ENCODE measurements at places on chromosomes 2 and 18. TPM values are rescaled to one million over a fixed set of nuclear protein-coding genes. Genes with fewer than 3 reads are reported as not detected.
A peak's percentile ranks its signal among the peaks of the same experiment; 100 is the strongest.

DNA sequence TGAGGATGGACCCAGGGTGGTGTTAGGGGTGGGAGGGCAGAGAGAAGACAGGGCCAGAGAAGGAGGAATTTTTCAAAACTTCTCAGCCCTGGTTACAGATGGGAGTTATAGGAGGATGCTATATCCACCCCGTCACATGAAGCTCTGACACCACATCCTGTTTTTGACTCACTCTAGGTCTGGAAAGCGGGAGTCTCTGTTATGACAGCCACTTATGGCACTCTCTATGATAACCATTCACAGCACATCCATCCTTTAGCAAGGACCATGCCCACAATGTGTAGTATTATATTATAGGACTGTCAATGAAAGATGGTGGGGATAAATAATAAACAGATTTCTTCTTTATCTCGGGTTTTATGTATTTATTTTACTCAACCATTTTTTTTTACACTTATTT, 461.2 kb downstream of the CDH2 start:
- no peak overlapping the region for H3K4me3 ChIP-seq
- no peaks in the 10 kb centered on the region for H3K4me1 ChIP-seq
- no peaks in the 10 kb centered on the region for H3K27me3 ChIP-seq
- H3K27ac ChIP-seq, result no peak overlapping the region
- no peak for DNase-seq

PLA2R1 gene
- not detected for total RNA-seq

GRCh38 chr18:57737400-57738060, 65.6 kb downstream of the ATP8B1 start:
- no peak for DNase-seq
- no peaks in the 10 kb centered on the region for H3K36me3 ChIP-seq
- no peak overlapping the region for H3K4me3 ChIP-seq
- H3K4me1 ChIP-seq, result no peaks in the 10 kb centered on the region
- no peak overlapping the region for H3K27ac ChIP-seq

NT5C1B gene
- not detected for total RNA-seq

GRCh38 chr2:181324912-181325311, 132.3 kb upstream of the ITGA4 start:
- no peaks in the 10 kb centered on the region for H3K27me3 ChIP-seq
- H3K4me1 ChIP-seq, result no peaks in the 10 kb centered on the region
- no peak overlapping the region for H3K4me3 ChIP-seq
- H3K36me3 ChIP-seq, result no peaks in the 10 kb centered on the region

GRCh38 chr2:172917716-172918115, 157.9 kb upstream of the MAP3K20 start:
- DNase-seq, result no peak
- H3K36me3 ChIP-seq, result no peaks in the 10 kb centered on the region
- H3K4me3 ChIP-seq, result no peak overlapping the region
- no peak overlapping the region for H3K27ac ChIP-seq

KIF5C gene
- total RNA-seq, result 0.37 TPM

- H3K27ac ChIP-seq, result no peak overlapping the region
- H3K27me3 ChIP-seq, result peaks cover 2% of the 10 kb centered on the region
- no peak for DNase-seq
- H3K4me3 ChIP-seq, result no peak overlapping the region
Observed at GRCh38 chr2:120480903-120481445, 135.0 kb downstream of the INHBB start.

ACTG2 gene
- 0.97 TPM for total RNA-seq

DNA sequence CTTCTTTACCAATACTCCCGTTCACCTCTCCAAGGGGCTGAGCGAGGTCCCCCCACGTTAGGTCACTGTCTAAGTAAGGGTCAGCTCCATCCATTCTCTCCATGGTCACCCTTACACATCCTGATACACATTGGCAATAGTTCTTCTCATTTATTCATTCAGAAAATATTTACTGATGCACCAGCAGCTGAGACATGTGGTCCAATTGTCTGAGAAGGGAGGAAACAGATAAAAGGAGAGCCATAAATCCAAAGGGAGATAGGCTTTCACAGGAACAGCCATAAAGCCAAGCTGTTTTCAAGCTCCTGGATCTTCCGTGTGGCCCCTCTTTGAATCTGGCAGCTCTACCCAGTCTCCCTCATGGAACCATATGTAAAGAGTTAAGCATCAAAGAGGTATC, 121.2 kb downstream of the TXNL1 start:
- no peaks in the 10 kb centered on the region for H3K27me3 ChIP-seq
- H3K4me3 ChIP-seq, result no peak overlapping the region
- no peaks in the 10 kb centered on the region for H3K4me1 ChIP-seq
- H3K36me3 ChIP-seq, result no peaks in the 10 kb centered on the region
- no peak overlapping the region for H3K27ac ChIP-seq
- no peak for DNase-seq

DNA sequence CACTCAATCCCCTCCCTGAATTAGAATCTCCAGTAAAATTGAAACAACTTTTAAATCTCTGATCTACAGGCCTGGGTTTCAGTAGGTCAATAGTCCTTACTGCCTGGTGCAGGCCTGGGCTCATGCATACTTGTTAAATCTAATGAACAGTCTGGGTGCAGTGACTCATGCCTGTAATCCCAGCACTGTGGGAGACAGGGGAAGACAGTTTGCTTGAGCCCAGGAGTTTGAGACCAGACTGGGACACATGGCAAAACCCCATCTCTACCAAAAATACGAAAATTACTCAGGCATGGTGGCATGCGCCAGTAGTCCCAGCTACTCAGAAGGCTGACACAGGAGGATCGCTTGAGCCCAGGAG, 94.7 kb upstream of the SP3 start:
- no peaks in the 10 kb centered on the region for H3K27me3 ChIP-seq
- no peaks in the 10 kb centered on the region for H3K4me1 ChIP-seq
- H3K4me3 ChIP-seq, result no peak overlapping the region

DNA sequence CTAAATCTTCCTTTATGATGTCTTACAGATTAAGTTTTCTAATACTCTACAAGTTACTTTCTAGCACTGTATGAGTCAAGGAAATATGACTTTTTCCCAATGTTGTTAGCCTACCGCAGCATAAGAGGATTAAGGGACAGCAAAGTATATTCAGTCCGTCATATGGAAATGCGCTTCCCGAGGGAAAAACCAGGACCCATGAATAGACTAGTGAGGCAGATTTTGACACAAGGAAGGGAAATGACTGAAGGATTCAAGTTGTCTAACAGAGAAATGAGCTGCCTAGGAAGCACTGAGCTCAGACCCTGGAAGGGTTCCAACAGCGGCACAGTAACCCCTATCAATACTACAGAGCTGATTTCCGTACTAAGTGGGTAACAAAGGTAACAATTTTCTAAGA, 12.0 kb downstream of the SEPTIN10 start:
- H3K4me1 ChIP-seq, result peaks cover 13% of the 10 kb centered on the region
- no peak overlapping the region for H3K27ac ChIP-seq
- H3K4me3 ChIP-seq, result no peak overlapping the region

RIOK3 gene
- total RNA-seq, result 44.1 TPM

GRCh38 chr18:59660786-59661743, 36.2 kb downstream of the CCBE1 start:
- H3K36me3 ChIP-seq, result no peaks in the 10 kb centered on the region
- no peak for DNase-seq
- H3K4me3 ChIP-seq, result no peak overlapping the region
- H3K4me1 ChIP-seq, result no peaks in the 10 kb centered on the region

- DNase-seq, result no peak
- H3K4me1 ChIP-seq, result no peaks in the 10 kb centered on the region
- no peaks in the 10 kb centered on the region for H3K27me3 ChIP-seq
- H3K36me3 ChIP-seq, result no peaks in the 10 kb centered on the region
- no peak overlapping the region for H3K27ac ChIP-seq
Observed at GRCh38 chr2:164719996-164720941, 99.0 kb upstream of the GRB14 start.

DNA sequence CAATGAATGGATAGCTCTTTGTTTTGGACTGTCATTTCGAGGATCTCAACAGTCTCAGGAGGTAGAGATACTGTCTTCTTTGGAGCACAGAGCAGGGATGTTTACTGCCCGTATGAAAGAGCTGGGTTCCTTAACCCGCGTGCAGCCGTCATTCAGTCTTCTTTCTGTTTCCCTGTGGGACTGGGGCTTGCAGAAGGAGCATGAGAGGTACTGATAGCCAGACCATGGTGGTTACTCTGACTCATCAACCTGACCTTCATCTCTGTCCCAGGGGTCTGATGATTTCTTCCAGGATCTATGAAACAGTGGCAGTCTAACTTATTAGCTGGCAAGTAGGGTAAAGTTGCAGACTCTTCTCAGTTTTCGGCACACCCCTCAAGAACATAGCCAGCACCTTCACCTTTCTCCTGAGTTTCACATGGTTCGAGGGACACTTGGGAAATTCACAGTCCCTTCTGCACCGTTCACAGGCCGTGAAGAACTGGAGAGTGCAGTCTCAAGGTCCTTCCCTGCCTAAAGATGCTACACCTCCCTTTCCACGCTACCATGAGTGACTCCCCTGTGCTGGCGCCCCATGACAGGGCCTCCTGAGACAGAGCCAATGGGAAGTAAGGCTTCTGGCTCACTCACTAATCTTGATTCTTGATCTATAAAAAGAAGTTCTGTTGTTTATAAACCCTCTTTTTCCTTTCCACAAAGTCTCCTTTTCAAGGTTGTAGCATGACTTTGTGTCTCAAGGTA, 226.2 kb downstream of the MC4R start:
- peaks cover 3% of the 10 kb centered on the region for H3K27me3 ChIP-seq
- no peak overlapping the region for H3K4me3 ChIP-seq
- no peak overlapping the region for H3K27ac ChIP-seq
- H3K4me1 ChIP-seq, result no peaks in the 10 kb centered on the region
- no peaks in the 10 kb centered on the region for H3K36me3 ChIP-seq

DNA sequence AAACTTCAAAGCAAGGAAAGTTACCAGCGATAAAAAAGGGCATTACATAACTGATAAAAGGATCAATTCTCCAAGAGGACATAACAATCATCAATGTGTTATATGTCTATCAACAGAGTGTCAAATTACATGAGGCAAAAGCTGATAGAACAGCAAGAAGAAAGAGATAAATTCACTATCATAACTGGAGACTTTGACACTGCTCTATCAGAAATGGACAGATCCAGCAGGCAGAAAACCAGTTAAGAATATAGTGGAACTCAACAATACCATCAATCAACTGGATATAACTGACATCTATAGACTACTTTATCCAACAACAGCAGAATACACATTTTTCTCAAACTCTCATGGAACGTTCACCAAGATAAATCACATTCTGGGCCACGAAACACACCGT, 65.0 kb downstream of the ROCK2 start:
- no peak overlapping the region for H3K4me3 ChIP-seq
- H3K27ac ChIP-seq, result no peak overlapping the region
- DNase-seq, result no peak
- no peaks in the 10 kb centered on the region for H3K27me3 ChIP-seq

DNAJC5G gene
- total RNA-seq, result not detected

IKZF2 gene
- total RNA-seq, result 145 TPM

IL36G gene
- total RNA-seq, result not detected

DNA sequence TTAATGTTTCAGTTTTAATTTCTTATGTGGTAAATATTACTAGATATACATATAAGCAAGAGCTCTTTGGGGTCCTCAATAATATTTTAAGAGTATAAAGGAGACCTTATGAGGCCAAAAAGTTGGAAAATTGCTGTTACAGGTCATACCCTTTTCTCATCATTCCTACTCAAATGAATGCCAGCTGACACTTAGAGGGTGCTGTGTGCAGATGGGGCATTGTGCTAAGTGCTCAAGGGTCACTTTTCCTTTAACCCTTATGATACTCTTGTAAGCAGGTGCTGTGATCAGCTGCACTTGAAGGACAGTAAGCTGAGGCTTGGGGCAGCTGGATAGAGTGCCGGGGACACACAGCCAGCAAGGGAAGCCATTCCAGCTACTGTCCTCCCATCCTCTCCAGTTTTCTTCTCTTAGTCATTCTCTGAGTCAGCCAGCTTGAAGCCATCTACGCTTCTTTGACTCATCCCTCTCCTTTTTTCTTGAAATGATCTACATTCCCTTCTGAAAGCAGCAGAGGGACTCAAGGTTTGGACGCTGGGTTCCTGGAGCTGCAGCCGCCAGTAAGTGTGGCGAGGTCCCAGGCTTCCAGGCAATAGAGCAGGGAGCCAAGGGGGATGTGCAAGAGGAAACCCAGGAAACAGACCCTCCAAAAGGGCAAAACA, 42.0 kb upstream of the CREB1 start:
- H3K27ac ChIP-seq, result no peak overlapping the region
- H3K4me1 ChIP-seq, result peaks cover 5% of the 10 kb centered on the region
- no peak for DNase-seq

- no peak overlapping the region for H3K27ac ChIP-seq
- peak; percentile 28 for DNase-seq
- H3K27me3 ChIP-seq, result no peaks in the 10 kb centered on the region
- no peaks in the 10 kb centered on the region for H3K36me3 ChIP-seq
Observed at GRCh38 chr18:57748770-57749603, 54.1 kb downstream of the ATP8B1 start.

DNA sequence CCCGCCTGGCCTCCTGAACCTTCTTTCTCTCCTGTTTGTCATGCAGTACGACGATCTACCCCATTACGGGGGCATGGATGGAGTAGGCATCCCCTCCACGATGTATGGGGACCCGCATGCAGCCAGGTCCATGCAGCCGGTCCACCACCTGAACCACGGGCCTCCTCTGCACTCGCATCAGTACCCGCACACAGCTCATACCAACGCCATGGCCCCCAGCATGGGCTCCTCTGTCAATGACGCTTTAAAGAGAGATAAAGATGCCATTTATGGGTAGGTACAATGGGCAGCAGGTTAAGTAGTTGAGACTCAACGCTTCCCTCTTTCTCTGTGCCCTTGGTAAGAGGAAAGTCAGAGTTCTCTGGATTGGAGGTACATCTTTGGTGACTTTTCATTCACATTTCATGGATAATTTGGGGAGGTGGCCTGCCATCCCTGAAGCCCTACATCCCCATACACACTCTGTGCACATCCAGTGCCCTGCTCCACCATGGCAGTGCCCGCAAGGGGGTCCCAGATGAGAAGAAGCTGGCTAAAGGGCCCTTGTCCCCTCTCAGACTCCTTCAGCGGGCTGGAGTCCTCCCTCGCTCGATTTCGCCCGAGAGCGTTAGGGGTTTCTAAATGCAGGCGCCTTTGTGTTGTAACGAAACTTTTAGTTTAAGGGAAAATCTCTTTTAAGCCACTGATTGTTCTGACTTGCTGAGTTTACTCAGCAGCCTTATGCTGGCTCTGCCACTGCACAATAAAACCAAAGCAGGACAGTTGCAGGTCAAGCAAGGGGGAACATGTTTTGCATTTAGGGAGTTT, 3.0 kb downstream of the MEIS1 start:
- H3K4me1 ChIP-seq, result no peaks in the 10 kb centered on the region
- DNase-seq, result no peak
- no peaks in the 10 kb centered on the region for H3K36me3 ChIP-seq

SCN1A gene
- not detected for total RNA-seq
